ENCODE measurements at places on chromosomes 6 and 20. TPM values are rescaled to one million over a fixed set of nuclear protein-coding genes. Genes with fewer than 3 reads are reported as not detected.

Gene IRF4
- 0.44 TPM for total RNA-seq

Gene RIN2
- 39.0 TPM for total RNA-seq

Gene NEU1
- total RNA-seq: 402 TPM

Gene BFSP1
- 2.0 TPM for total RNA-seq

Gene SLC12A5
- total RNA-seq: not detected

Gene UNC93A
- total RNA-seq: 67.1 TPM

Gene SPEF1
- not detected for total RNA-seq

Gene QKI
- 81.8 TPM for total RNA-seq

Gene PHF10
- total RNA-seq: 41.8 TPM

Gene MLIP
- total RNA-seq: 1.2 TPM

Gene SSTR4
- 0.53 TPM for total RNA-seq

Gene THBS2
- 5.5 TPM for total RNA-seq

Data from hepatocyte (in vitro differentiated cells).